NCI-H82 (cell line): ENCODE measurements at places on chromosomes 3 and 15.

- no peak for DNase-seq
Observed at GRCh38 chr3:151377768-151378385, 6.7 kb downstream of the P2RY12 start.

DNA sequence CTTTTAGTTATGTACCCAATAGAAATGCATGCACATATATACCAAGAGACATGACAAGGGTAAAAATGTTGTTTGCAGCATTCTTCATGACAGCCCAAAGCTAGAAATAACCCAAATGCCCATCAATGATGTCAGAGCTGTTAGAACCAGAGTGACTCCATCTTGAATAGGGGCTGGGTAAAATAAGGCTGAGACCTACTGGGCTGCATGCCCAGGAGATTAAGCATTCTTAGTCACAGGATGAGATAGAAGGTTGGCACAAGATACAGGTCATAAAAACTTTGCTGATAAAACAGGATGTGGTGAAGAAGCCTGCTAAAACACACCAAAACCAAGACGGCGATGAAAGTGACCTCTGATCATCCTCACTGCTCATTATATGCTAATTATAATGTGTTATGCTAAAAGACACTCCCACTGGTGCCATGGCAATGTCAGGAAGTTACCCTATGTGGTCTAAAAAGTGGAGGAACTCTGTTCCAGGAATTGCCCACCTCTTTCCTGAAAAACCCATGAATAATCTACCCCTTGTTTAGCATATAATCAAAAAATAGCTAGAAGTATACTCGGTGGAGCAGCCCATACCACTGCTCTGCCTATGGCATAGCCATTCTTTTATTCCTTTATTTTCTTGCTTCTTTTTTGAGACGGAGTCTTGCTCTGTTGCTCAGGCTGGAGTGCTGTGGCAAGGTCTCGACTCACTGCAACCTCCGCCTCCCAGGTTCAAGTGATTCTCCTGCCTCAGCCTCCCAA is 32.9 kb downstream of the ZBTB11 start:
- DNase-seq = no peak

- no peak for DNase-seq
Observed at GRCh38 chr3:125310623-125311081, 64.5 kb downstream of the ZNF148 start.

GRCh38 chr3:95341314-95341713 is 1278.5 kb downstream of the NSUN3 start:
- no peak for DNase-seq

- DNase-seq = peak; percentile 40
Observed at GRCh38 chr3:189144645-189145044, 27.1 kb upstream of the TPRG1 start.

GRCh38 chr15:98794748-98795147 is 146.4 kb downstream of the IGF1R start:
- no peak for DNase-seq

GRCh38 chr3:72280876-72281275 is 495.9 kb upstream of the PROK2 start:
- no peak for DNase-seq

GRCh38 chr15:38414357-38414756 is 39.6 kb upstream of the FAM98B start:
- DNase-seq = peak; percentile 64

DNA sequence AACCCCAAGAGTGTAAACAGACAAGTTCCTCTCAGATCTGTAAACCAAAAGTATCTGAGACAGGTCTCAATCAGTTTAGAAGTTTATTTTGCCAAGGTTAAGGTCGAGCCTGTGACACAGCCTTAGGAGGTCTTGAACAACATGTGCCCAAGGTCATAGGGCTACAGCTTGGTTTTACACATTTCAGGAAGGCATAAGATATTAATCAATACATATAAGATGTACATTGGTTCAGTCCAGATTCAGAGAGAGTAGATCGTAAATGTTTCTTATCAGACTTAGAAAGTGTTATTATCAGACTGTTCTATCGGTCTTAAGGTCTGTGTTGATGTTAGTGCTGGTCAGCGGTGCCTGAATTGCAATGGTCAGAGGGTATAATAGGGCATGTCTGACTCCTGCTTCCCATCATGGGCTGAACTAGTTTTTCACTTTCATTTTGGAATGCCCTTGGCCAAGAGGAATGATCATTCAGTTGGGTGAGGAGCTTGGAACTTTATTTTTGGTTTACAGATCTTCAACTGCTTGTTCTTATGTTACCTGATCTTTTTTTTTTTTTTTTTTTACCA is 27.0 kb upstream of the MFGE8 start:
- DNase-seq = no peak

GRCh38 chr3:167091226-167091625 is 288.9 kb downstream of the ZBBX start:
- peak; percentile 96 for DNase-seq

GRCh38 chr3:16148783-16149182 is 25.7 kb upstream of the GALNT15 start:
- DNase-seq = peak; percentile 27

- DNase-seq = no peak
Observed at GRCh38 chr3:10434938-10435336, 70.4 kb downstream of the ATP2B2 start.

- DNase-seq = no peak
Observed at GRCh38 chr3:47645551-47645950, 66.9 kb upstream of the CSPG5 start.

GRCh38 chr15:73844356-73844755 is 29.0 kb upstream of the TBC1D21 start:
- no peak for DNase-seq

GRCh38 chr3:55013145-55013925 is 85.5 kb upstream of the LRTM1 start:
- peak; percentile 14 for DNase-seq

- DNase-seq = no peak
Observed at GRCh38 chr3:16427103-16427965, 86.2 kb downstream of the RFTN1 start.

GRCh38 chr3:98980915-98981596 is 79.6 kb upstream of the DCBLD2 start:
- no peak for DNase-seq

DNA sequence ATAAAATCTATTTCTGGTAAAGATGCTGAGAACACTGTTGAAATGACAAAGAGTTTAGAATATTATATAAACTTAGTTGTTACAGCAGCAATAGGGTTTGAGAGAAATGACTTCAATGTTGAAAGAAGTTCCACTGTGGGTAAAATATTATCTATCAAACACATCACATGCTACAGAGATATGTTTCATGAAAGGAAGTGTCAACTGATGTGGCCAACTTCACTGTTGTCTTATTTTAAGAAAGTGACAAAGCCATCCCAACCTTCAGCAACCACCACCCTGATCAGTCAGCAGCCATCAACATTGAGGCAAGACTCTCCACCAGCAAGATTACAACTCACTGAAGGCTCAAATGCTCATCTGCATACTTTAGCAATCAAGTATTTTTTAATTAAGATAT is 20.2 kb downstream of the TMEM39A start:
- DNase-seq = no peak

DNA sequence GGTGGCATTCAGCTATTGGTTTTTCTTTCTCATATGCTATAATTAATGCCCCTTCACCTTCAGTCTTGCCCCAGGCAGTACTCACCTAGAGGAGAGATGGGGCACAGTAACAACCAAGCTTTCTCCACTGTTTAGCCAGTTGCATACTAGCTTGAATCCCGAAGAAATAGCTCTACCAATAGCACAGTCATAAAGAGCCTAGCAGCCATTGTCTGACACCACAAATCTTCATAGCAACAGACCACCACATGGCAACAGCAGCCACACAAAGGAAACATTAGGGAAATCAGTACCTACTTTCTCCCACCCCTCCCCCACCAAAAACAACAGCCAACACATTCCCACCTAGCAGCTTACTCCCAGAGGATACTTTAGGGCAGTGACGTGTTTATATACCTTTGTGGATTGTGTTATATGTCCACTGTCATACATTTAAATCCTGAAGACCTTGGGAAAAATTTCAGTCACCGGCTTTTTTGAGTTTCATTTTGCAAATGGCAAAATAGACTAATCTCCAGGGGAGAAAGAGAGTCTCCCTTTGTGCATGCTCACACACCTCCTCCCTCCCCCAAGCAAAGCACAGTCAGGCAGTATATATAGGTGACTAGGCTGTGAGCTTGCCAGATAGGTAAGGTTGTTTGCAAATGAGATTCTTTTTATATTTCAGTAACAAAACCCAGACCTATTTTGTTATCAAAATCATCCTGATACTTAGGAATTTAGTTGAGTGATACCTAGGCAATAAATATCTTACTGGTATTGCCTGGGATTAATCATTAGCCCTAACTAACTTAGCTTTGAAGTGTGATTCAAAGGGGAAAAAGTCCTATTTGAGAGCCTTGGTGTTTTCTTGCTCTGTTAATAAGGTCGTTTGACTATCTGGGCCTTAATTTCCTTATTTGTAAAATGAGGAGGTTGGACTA is 140.6 kb downstream of the RBPMS2 start:
- DNase-seq = peak; percentile 63

DNA sequence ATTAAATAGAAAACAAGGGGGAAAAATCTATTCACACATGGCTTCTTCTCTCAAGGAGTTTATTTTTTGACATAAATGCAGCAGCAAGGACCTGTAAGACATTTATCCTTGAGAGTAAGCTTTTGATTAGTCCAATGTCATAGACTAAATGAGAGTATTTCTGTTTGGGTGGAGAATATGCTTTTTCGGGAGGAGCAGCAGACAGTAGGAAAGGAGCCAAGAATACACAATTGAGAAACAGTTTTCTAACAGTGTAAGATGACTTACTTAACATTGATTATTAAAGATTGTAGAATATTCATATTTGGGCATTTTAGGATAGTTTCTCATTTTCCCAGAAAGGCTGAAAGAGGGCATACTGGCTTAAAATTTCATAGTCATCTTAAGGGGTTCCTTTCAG is 65.9 kb upstream of the PAQR5 start:
- DNase-seq = no peak

DNA sequence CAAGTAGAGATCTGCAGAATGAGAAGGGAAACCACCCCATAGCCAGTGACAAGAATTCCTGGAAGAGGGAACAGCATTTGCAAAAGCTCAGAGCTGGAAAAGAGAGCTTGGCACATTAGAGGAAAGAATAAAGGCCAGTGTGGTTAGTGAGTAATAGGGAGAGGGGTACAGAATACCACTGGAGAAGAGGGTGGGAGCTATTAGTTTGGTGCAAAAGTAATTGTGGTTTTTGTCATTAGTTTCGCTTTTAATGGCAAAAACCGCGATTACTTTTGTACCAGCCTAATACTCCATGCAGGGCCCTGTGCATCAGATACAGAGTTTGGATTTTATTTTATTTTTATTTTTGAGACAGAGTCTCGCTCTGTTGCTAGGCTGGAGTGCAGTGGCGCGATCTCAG is 9.8 kb downstream of the SLC24A1 start:
- DNase-seq = no peak

DNA sequence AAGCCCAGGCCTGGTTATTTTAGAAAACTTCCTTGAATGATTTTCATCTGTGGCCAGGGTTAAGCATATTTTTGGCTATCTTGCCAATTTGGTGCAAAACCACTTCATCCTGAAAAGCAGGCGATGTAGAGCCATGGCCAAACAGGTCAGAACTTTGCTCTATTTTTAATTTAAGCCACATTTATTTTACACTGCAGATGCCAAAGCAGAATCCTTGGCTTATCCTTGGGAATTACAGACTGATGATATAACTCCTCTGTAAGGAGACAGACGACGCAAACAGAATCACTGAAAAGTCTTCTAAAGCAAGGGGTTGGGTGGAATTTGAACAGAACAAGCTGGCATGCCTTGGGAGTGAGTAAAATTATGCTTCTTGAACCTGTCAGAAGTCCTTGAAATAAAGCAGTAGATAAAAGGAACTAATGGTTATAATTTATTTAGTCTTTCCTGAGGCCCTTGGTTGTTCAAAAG is 121.9 kb downstream of the CHST2 start:
- DNase-seq = no peak

GRCh38 chr15:70038730-70039392 is 58.9 kb downstream of the TLE3 start:
- DNase-seq = no peak

DNA sequence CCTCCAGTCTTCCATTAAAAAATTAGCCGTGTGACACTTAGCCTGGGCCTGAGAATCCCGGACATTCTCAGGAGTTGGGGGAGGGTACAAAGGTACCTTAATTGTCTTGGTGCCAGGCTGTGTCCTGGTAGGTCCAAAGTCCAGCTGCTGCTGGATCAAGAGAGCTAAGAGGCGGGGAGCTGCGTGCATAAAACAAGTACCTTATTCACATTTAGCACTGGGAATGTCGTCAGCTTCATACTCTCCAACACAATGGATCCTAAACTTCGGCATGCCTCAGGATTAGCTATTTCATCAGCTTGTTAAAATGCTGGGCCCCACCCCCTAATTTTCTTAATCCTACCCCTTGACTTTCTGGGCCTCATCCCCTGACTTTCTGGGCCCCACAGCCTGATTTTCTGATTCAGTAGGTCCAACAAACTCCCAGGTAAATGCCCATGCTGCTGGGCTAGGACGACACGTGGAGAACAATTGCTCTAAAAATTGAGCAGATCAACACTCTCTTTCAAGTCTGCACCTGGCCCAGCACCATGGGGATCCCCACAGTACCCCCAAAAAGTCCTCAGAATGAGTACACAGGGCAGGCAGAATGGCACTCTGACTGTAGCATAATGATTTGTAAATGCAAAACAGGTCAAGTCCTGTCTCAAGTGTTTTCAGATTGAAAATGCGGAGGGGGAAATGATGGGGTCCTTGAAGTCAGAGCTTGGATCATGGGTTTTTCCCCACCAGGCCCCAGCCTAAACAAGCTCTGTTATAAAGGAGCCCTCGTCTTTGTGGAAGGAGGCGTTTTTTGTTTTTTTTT is 5.6 kb upstream of the AEN start:
- DNase-seq = peak; percentile 60

GRCh38 chr3:31945738-31946052 is 35.4 kb downstream of the OSBPL10 start:
- DNase-seq = no peak

- DNase-seq = peak; percentile 85
Observed at GRCh38 chr3:42412526-42413155, 2.2 kb upstream of the LYZL4 start.

DNA sequence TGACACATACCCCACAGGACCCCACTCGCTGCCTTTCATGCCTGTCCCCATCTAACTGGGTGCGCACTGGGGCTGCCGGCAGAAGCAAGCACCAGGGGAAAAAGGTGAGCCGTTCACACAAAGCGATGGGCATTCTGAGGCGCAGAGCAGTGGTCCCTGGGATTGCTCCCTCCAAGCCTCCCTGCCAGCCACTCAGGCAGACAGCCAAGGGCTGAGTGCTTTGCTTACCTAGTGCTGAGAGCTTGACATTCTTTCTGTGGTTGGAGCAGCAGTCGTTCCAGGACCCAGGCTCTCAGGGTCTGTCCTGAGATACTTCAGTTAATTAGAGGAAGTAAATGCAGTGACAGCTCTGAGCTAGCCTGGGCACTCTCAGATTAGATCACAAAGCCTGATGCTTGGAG is 5.7 kb downstream of the ESYT3 start:
- no peak for DNase-seq

GRCh38 chr15:82650046-82650670 is 3.0 kb upstream of the CPEB1 start:
- DNase-seq = no peak

- DNase-seq = no peak
Observed at GRCh38 chr3:37999836-38000235, 9.2 kb downstream of the VILL start.
